ENCODE measurements at places on chromosomes 2 and 18.

DNA sequence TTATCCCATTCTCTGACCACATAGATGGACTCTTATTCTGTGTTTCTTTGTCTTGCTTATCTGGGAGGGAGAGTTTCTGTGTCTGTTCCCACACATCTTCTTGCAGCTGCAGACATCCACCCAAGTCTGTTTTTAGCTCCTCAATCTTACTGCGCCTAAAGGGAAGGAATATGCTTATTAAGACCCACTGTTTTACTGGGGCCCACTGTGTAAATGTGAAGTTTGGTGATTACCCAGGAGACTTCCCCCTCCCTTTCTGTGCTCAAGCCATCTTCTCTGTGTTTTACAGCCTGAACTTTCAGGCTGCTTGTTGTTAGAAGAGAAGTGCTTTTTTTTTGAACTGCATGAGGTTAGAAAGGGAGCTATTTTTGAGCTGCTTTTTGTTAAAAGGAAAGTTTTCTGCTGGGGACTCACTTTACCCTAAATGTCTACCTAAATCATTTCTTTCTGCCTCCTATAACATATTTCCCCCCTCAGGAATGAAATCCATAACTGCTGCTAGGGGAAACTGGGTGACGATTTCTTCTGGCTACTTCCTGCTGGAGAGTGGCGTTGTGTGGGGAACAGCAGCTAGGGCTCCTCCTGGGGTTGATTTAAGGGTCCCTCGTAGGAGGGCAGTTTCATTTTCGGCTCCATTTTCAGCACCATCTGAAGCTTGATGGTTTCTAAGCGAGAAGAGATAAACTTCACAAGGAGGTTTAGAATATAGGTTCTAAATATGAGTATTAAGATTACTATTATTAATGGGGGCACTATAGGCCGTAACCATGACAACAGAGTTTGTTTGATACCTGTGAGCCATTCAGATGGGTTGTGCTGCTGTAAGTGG is 39.5 kb upstream of the GMCL1 start:
- DNase-seq = no peak

DNA sequence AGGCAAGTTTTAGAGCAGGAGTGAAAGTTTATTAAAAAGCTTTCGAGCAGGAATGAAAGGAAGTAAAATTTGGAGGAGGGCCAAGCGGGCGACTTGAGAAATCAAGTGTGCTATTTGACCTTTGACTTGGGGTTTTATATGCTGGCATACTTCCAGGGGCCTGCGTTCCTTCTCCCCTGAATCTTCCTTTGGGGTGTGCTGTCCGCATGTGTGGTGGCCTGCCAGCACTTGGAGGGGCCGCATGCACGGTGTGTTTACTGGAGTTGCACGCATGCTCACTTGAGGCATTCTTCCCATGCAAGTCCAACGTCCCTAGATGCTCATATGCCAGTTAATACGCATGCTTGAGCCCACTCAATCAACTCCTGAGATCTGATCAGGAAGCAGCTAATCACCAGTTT is 78.3 kb upstream of the MAP4K4 start:
- DNase-seq = no peak

- DNase-seq = no peak
These were observed 50.6 kb downstream of the C2orf76 start for GRCh38 chr2:119316066-119316465.

- DNase-seq = no peak
These were observed 62.8 kb downstream of the THSD7B start for GRCh38 chr2:136828162-136828561.

- no peak for DNase-seq
These were observed 50.5 kb downstream of the IMPA2 start for GRCh38 chr18:12031846-12032245.

DNA sequence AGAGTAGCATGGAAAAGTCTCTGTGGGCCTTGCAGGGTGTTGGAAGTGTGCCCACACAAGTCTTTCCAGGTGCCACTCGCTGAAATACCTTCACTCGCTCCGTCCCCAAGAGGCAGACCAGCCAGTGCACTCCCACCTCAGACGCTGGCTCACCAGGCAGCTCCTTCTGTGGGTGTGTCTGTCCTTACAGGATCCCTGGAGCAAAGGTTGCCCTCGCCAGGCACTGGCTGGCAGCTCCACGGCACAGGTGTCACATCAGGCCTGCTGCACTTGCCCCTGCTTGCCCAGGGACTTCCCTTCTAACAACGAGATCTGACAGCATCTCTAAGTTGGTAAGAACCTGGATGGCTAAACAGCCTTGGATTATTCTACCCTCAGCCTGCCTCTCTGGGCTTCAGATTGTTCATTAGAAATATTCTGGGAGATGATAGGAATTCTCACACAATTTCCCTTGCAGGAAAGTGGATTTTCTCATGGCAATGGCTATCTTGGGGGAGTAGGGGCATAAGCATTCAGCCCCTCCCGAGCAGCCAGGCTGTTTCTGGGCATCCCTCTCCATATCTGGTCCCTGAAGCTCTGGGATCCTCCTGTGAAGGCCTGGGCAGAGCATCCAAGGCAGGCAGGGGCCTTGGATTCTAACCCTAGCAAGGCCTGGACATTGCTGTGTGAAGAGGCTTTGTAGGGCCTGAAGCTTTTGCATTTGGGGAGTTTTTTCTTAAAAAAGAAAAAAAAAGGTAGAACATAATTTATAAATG is 262.1 kb downstream of the MYCN start:
- DNase-seq = no peak

DNA sequence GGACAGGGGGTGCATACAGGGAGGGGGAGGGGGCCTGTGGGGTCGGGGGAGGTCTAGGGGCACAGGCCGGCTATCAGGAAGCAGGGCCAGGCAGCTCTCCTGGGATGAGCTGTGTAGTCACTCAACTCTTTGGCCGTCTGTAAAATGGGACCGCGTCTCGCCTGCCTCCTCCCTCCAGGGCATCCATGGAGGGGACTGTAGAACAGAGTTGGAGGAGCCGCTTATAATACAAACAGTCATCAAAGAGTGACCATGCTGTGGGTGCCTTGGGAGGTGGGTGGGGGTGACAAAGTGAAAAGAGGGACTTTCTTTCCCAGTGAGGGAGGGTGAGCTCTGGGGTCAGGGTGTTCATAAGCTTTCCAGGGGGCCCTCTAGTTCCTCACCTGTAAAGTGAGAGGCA is 169.6 kb upstream of the HAAO start:
- no peak for DNase-seq

- no peak for DNase-seq
These were observed 255.8 kb downstream of the L3MBTL4 start for GRCh38 chr18:6158958-6159357.

Data from activated effector memory CD4-positive, alpha-beta T cell treated with Interleukin-2 at 50 U/mL for 16 hours (primary cell).